ENCODE measurements at places on chromosomes 3 and 15. TPM values are rescaled to one million over a fixed set of nuclear protein-coding genes. Genes with fewer than 3 reads are reported as not detected.

GRCh38 chr3:170802164-170803151 is 67.5 kb downstream of the RPL22L1 start:
- no peak for DNase-seq

DNA sequence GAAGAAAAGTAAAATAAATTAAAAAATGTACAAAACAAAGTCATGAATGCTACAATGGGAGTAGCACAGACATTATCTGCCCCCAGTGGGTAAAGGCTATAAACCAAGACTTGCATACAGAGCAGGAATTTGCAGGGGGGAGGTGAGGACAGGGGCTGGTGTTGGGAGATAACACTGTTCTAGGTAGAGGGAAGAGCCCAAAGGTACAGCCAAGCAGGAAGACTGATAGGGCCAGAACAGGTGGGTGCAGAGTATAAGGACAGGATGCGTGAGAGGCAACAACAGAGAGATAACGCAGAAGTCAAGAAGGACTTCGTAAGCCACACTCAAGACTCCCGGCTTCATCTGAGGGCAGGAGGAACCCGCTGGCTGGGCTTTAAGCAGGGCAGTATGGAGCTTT is 146.5 kb downstream of the CTNNB1 start:
- DNase-seq, result no peak

DNA sequence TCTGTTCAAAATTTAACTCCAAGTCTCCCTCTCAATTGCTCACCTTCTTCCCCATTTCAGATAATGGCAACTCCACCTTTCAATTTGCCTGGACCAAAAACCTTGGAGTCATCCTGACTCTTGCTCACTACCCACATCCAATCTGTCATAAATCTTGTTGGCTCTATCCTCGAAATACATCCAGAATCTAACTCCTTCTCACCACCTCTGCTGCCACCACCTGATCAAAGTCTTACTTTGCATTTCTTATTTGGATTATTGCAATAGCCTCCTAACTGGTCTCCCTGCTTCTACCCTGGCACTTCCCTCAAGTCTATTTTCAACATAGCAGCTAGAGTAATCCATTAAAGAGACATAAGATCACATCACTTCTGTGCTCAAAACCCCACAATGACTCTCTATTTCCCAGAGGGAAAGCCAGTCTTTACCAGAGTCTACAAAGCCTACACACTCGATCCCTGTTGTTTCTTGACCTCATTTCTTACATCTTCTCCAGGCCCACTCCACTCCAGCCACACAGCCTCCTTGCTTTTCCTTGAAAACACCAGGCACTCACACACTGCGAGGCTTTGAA is 86.6 kb downstream of the GPR156 start:
- DNase-seq, result no peak

GRCh38 chr15:37007301-37007700 is 93.0 kb downstream of the MEIS2 start:
- DNase-seq, result no peak

GRCh38 chr3:24545887-24546286 is 51.2 kb upstream of the THRB start:
- DNase-seq, result no peak

Gene POLQ
- 16.8 TPM for total RNA-seq
